ENCODE measurements at places on chromosomes 11 and 22. TPM values are rescaled to one million over a fixed set of nuclear protein-coding genes. Genes with fewer than 3 reads are reported as not detected.

DNA sequence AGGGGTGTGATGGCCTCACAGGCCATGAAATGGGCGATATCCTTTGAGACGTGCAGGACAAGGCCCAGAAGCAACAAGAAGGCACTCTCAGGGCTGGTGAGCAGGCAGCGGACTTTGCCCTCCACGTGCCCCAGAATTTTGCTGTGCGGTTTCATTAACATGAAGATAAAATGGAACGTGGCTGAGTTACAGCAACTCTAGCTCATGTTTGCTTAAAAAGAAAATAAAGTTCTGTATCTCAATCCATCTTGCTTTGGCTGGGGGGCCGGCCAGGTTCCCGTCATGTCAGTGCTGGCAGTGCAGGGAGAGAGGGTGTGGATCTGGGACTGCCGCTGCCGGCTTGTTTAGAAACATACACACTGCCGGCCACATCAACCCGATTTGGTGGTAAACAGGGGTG is 370.1 kb downstream of the OPCML start:
- no peak for DNase-seq

DNA sequence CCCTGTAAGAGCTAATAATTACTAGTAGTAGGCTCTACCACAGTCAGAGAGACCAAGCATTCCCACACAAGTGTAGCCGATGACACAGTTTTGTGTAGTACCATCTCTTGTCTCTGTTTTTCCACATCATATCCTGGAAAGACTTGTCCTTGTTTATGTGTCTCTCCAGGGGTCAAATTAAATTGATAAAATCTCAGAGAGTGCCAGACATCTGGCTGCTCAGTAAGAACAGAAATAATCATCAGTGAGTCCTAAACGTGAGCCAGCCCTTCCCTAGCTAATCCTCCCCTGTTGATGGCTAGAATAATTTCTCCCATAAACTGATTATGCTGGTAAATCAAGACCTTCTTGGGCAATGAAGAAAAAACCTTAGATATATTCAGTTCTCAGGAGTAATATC is 111.4 kb upstream of the GRAMD1B start:
- DNase-seq: no peak

DNA sequence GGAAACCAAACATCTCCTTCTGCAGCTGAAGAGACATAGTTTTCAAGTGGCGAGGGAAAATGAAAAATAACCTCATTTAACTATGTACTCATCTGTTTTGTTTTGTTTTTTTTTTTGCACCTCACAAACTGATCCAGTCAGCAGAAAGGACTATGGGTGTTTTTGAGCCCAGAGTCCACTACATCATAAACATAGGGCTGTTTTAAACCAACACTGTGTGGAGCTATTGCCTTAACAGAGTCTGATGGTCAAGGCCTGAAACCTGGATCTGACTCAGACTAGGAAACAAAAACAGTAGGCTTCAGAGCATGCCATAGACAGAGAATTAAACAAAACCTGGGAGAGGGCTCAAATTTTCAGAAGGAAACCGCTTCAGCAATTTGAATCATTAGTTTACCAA is 99.3 kb upstream of the FSHB start:
- DNase-seq: peak; percentile 6

DNA sequence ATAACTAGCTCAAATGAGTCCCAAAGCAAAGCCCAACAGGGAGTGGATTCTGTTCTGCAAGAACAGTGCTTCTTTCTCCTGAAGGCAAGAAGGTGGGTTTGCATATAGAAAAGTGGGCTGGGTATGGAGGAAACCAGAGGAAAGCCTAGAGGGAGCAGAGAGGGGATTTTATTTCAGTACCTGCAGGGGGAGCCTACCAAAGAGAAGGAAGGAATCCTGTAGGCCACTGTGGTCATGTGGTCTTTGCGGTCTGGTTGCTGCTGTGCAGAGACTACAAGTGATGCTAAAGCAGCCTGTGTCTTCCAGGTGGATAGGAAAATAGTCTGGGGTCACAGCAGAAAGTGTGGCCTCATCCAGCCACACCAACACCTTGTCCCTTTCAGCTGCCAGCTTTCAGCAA is 33.2 kb upstream of the ZBTB16 start:
- no peak for DNase-seq

DNA sequence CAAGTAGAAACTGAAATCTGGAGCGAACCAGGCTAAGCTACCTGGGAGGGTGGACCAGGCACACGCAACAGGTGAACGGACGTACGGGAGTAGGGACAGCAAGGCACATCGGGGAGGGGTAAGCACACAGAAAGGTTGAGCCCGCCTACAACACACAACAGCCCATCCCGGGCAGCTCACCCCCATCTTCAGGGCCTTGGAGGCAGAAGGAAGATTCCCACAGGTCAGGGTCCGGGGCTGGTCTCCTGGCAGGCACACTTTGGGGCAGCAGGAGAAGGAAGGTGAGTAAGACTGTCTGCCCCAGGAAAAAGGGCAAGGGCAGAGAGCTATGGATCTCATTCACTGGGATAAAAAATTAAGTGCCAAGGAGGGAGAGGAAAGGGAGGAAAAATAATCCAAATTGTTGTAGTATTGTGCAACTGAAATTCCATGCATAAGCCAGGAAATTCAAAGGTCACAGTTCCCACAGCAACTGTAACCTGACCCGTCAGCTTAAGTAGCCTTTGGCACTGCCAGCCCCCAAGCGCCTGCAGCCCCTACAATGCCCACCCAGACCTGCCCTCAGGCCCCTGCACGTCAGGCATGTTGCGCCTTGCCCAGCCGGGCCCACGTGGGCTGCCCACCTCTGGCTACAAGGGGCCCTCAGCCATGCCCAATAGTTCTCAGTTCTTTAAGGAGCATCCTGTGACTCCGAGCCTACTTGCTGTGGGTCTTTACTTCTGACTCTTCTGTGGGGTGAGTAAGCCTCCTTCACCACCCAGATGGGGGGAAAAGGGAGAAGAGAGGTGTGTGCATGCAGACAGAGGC is 51.8 kb downstream of the MICAL3 start:
- peak; percentile 77 for DNase-seq

- DNase-seq: no peak
Observed at GRCh38 chr11:23494981-23495380, 634.7 kb upstream of the CCDC179 start.

GRCh38 chr11:6419009-6419631 is at the start of gene APBB1:
Gene APBB1, minus strand, starts transcription at chr11:6419094. Its CDS starts 7,747 bp downstream, at chr11:6411347.
- DNase-seq: peak; percentile 33

DNA sequence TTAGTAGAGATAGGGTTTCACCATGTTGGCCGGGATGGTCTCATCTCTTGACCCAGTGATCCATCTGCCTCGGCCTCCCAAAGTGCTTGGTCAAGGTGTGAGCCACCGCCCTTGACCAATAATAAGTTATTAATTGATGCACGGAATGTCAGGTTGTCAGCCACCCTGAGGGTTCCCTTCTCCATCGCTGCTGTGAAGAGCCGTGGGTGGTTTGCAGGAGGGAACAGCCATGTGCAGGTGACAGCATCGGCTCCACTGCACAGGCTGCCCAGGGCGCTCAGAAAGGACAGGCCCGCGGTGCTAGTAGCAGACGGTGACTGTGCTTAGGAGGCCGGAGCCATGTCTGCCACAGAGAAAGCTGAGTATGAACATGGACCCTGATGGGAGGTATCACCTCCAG is 814.0 kb downstream of the BRD1 start:
- no peak for DNase-seq

DNA sequence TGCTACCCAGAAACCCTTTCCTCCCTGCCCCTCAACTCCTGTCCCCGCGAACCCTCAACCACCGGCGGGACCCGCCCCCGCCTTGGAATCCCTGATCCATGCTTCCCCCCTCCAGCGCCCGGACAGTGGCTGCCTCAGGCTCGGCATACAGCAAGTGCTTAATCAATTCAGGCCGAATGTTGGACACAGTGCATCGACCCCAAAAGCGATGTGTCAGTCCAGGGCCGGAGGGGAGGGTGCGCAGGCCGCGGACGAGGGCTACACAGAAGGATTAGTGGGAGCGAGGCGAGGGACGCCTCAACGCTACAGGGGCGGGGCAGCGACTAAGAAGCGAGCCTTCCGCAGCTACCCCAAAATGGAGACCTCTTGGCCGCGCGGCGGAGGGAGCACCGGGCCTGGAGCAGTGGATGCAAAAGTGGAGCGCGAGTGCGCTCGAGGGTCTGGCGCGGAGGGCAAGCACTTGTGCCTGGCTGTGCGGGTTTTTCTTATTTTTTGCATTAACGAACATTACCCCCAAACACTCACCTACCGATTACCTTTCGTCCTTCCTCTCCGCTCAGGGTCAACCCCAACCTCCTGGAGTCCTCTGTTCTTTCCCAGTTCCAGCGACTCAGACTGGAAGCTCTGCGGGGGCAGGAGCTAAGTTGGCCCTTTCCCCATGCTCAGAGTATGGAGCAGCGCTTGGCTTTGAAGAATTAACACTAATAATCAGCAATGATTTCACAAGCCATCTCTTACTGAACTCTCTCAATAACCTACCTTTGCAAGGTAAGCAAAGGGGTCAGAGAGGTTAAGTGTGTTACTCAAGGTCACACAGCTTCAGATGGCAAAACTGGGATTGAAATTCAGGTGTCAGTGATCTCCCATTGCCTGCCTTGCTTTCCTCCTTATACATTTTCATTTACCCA is 30.0 kb upstream of the WNT11 start:
- DNase-seq: peak; percentile 59

GRCh38 chr22:24124247-24124646 is 57.0 kb upstream of the SUSD2 start:
- no peak for DNase-seq

SLC35C1 gene
- 10.8 TPM for total RNA-seq

DNA sequence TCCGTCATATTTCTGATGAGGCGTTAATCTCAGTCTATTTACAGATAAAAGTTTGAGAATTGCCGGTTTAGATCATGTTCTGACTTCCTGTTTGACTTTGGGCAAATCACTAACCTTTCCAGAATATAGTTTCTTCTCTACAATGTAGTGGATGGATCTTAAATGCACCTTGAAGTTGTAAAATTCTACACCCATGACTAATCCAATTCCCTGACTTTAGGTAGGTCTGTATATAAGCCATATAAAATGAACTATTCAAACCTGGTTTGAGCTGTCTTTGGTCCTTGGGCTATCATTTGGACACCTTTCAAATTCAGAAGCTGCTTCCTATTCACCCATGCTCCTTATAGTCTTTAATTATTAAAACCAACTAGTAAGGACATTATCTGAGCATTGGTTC is 52.2 kb upstream of the BLID start:
- no peak for DNase-seq

C11orf86 gene
- not detected for total RNA-seq

ACRV1 gene
- total RNA-seq: not detected

TMPRSS13 gene
- not detected for total RNA-seq

OR52I1 gene
- not detected for total RNA-seq

GSTT2 gene
- not detected for total RNA-seq

UBASH3B gene
- 8.0 TPM for total RNA-seq

All from LHCN-M2 (cell line).